Liver (tissue), 10 donors: ENCODE measurements at places on chromosomes 2 and 18.

DNA sequence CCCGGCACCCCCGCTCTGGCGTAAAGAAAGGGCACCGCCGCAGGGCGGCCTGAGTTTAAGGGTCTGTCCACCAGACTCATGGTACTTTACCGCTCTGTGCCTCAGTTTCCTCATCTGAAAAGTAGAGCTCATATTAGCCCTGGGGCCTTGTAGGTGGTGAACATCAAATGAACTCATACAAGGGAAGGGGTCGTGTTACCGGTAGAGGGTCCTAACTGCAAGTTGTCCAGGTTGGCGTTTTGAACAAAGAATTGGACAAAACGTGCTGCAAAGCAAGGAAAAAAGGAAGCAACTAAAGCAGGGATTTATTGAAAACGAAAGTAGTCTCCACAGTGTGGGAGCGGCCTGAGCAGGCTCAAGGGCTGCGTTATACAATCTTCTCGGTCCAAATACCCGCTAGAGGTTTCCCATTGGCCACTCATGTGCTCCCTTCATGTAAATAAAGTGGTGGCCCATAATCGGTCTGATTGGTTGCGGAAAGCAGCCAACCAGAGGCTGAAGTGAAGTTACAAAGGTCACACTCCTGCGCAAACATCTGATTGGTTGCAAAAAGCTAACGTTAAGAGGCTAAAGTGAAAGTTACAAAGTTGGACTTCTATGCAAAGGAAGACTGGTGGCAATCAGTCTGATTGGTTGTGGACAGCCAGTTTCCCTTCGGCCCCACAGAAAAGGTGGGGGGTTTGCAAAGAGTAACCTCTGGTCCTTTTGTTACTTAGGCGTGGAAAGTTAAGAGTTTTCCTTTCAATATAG lies 80.7 kb upstream of the LDLRAD4 start:
- peaks cover 3% of the 10 kb centered on the region for H3K4me1 ChIP-seq
- no peaks in the 10 kb centered on the region for H3K36me3 ChIP-seq
- DNase-seq, result no peak
- H3K27me3 ChIP-seq, result no peaks in the 10 kb centered on the region
- peak overlapping the region; percentile 97 for H3K27ac ChIP-seq

GRCh38 chr2:82124629-82125028 lies 1820.1 kb upstream of the LRRTM1 start:
- H3K36me3 ChIP-seq, result no peaks in the 10 kb centered on the region
- H3K4me3 ChIP-seq, result no peak overlapping the region
- DNase-seq, result no peak
- no peaks in the 10 kb centered on the region for H3K4me1 ChIP-seq
- H3K27me3 ChIP-seq, result peaks cover 3% of the 10 kb centered on the region
- H3K27ac ChIP-seq, result no peak overlapping the region

DNA sequence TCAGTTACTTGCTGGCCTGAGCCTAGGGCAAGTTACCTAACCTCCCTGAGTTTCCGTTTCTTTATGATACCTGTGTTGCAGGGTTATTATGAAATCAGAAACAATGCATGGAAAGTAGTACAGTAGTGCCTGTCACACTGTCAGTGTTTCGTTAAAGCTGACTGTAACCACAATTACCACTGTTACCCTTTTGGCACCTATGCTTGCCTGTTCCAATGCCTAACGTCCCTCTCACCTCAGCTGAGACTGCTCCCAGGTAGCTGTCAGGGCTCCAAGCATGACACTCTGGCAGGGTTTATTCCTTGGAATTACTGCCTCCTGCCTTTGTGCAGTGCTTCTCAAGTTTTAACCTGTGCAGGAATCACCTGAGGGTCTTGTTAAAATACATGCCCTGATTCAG lies 135.2 kb upstream of the RBMS1 start:
- H3K4me3 ChIP-seq, result no peak overlapping the region
- no peaks in the 10 kb centered on the region for H3K27me3 ChIP-seq
- no peak for DNase-seq
- H3K27ac ChIP-seq, result no peak overlapping the region
- H3K4me1 ChIP-seq, result no peaks in the 10 kb centered on the region

DNA sequence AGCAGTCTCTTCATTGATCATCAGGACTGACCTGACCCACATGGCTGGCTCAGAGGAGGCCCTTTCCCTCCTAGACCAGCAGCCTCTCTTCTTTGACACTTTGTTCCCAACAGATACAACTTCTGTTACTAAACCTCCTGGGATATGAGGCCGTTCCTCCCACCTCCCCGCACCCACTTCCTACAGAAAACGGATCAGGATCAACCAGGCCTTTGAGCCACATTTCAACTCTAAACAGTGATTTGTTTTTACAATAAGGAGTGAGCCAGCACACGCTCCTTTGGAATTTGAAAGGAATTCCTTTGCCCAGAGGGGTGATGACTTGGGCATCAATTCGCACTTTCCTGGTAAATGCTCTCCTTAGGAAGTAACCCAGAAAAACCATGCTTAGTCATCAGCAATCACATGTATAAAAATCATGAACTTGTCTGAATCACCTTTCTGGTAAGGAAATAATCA lies 180.4 kb downstream of the FAM124B start:
- H3K36me3 ChIP-seq, result no peaks in the 10 kb centered on the region
- H3K4me3 ChIP-seq, result no peak overlapping the region
- H3K27me3 ChIP-seq, result no peaks in the 10 kb centered on the region
- H3K27ac ChIP-seq, result no peak overlapping the region
- no peaks in the 10 kb centered on the region for H3K4me1 ChIP-seq

DNA sequence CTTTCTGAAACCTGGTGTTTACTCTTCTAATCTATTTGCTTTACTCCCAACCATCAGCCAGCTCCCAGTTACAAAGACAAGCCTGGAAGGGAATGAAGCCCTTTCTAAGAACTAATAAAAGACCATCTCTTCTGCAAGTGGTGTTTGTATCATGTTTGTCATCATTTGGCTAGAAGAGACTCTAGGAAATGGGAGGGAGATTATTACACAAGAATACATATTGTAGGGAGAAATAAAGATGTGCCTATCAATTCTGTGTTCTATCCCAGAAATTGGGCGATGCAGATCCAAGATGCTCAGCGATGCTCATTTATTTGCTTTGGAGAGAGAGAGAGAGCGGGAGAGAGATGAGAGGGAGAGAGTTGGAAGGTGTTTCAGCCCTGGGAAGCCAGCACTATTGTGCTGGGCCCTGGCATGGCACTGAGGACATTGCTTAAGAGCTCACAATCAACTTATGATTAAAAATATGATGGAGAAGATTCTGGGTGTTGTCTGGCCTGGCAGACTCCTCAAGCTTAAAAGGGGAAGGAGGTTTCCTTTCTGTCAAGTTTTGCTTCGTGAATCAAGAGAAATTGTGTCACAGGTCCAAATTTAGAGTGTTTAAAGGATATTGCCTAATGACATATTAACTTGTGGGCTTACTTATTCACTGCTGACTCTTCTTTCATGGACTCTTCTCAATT lies 41.8 kb upstream of the AFF3 start:
- H3K4me1 ChIP-seq, result no peaks in the 10 kb centered on the region
- no peaks in the 10 kb centered on the region for H3K27me3 ChIP-seq
- DNase-seq, result no peak
- H3K4me3 ChIP-seq, result no peak overlapping the region
- H3K36me3 ChIP-seq, result no peaks in the 10 kb centered on the region
- H3K27ac ChIP-seq, result no peak overlapping the region

GRCh38 chr2:20217041-20217970 lies 7.6 kb downstream of the SDC1 start:
- no peaks in the 10 kb centered on the region for H3K27me3 ChIP-seq
- no peak for DNase-seq
- peaks cover 86% of the 10 kb centered on the region for H3K4me1 ChIP-seq
- H3K27ac ChIP-seq, result peak overlapping the region; percentile 98
- no peak overlapping the region for H3K4me3 ChIP-seq

DNA sequence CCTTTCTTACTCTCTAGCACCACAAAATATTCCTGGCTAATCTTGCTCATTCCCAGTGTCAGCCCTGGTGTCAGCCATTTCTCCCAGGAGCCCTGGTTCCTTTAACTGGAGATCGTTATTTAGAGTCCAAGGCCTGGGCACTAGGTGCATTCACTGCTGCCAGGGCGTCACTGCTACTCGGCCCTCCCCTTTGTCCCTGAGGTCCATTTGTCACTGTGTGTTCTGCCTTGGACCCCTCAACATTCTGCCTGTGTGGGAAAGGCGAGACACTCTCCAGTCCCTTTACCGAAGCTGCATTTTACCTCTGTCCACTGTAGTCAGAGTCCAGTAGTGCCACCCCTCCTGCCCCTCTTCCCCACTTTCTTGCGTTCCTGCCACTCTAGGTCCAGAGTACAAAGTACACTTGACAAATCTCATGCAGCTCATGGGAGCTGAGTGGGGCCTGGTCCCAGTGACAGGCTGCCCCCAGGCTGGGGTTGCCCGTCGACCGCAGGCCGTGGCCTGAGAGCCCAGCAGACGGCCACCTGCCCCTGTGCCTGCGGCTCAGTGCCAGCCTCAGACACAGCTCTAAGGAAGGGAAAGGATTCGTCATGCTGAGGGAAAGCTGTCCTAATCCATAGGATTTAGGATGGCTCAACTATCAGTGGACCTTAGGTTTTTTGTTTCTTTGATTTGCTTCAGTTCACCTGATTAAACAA lies 52.1 kb downstream of the COPS8 start:
- H3K36me3 ChIP-seq, result no peaks in the 10 kb centered on the region
- H3K4me1 ChIP-seq, result no peaks in the 10 kb centered on the region

DNA sequence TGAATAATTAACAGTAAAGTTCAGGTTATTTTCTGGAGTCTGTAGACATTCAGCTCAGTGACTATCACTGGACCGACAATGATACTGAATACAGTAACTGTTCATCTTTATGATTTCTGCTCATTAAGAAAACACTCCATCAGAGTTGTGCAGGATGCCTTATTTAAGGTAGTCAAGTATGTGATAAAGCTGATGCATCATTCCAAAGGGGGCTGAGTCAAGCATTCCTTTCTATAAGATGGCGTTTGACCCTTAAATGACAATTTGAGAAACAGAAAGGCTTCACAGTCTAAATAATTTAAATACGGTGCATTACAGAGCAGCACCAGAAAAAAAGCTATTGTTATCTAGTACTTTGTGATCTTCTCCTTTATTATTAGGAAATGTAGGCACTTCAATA lies 131.1 kb downstream of the CDH2 start:
- H3K27me3 ChIP-seq, result no peaks in the 10 kb centered on the region
- H3K27ac ChIP-seq, result no peak overlapping the region
- peaks cover 8% of the 10 kb centered on the region for H3K4me1 ChIP-seq

- H3K27me3 ChIP-seq, result no peaks in the 10 kb centered on the region
- no peak overlapping the region for H3K4me3 ChIP-seq
- no peaks in the 10 kb centered on the region for H3K36me3 ChIP-seq
- peak; percentile 32 for DNase-seq
- H3K4me1 ChIP-seq, result peaks cover 7% of the 10 kb centered on the region
Observed at GRCh38 chr2:128446874-128447537, 128.3 kb upstream of the HS6ST1 start.

DNA sequence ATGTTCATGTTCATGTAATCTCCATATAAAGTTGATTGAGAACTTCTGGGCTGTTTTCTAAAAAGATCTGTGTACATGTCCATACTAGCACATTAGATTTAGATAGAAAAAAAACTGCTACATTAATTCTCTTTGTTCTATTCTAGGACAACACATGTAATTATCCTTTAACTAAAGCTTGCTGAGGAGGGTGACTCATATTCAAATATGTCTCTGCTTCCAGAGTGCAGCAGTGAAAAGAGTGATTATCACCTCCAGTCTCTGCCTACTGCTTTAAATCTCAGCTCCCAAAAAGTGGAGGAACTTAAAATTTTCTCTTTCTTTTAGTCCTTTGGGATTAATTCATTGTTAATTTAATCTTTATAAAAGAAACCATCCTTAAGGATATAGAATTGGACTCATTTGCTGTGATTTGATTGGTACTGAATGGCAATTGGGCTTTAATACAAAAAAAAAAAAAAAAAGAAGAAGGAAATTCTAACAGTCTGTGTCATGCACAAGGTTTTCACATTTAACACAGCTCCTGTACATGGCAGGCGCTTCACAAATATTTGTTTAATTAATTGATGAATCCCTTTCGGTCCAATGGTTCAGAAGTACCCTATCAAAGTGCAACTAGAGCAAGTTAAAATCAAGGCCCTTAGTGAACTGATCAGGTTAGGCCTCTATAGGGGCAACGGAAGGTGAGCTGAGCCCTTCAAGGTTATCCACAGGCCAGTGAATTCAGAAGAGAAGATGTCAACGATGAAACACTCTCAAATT lies 214.0 kb upstream of the KCNJ3 start:
- peaks cover 10% of the 10 kb centered on the region for H3K4me1 ChIP-seq
- H3K4me3 ChIP-seq, result no peak overlapping the region
- no peak overlapping the region for H3K27ac ChIP-seq
- H3K36me3 ChIP-seq, result no peaks in the 10 kb centered on the region
- no peaks in the 10 kb centered on the region for H3K27me3 ChIP-seq

- H3K4me3 ChIP-seq, result no peak overlapping the region
- no peak overlapping the region for H3K27ac ChIP-seq
- no peaks in the 10 kb centered on the region for H3K36me3 ChIP-seq
- H3K27me3 ChIP-seq, result no peaks in the 10 kb centered on the region
- no peak for DNase-seq
Observed at GRCh38 chr2:42249887-42250286, 80.7 kb downstream of the EML4 start.

- no peaks in the 10 kb centered on the region for H3K27me3 ChIP-seq
- H3K4me1 ChIP-seq, result peaks cover 30% of the 10 kb centered on the region
- no peak overlapping the region for H3K27ac ChIP-seq
- no peak overlapping the region for H3K4me3 ChIP-seq
Observed at GRCh38 chr18:46073474-46074331, 1.6 kb upstream of the PSTPIP2 start.

DNA sequence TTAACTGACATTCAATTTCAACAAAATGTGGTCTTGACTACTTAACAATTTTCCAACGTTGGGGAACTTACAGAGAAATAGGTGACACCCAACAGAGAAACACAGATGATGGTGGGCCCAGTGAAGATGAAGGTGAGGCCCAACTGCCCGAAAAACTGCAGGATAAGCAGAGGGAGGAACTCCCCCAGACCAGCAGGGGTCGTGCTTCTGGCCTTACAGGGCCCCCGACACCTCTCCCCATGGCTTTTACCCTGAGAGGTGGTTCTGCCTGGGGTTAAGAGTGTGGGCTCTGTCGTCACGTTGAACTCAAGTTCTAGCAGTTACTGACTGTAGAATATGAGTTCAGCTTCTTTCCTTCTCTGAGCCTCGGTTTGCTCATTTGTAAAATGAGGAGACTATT lies 119.5 kb upstream of the SMIM21 start:
- H3K36me3 ChIP-seq, result no peaks in the 10 kb centered on the region
- no peaks in the 10 kb centered on the region for H3K27me3 ChIP-seq
- no peak overlapping the region for H3K4me3 ChIP-seq
- no peak overlapping the region for H3K27ac ChIP-seq

GRCh38 chr18:77369644-77370043 lies 120.0 kb downstream of the GALR1 start:
- no peaks in the 10 kb centered on the region for H3K36me3 ChIP-seq
- no peak for DNase-seq
- H3K27ac ChIP-seq, result no peak overlapping the region
- H3K27me3 ChIP-seq, result no peaks in the 10 kb centered on the region
- H3K4me3 ChIP-seq, result no peak overlapping the region

GRCh38 chr18:5532066-5532465 lies 11.7 kb downstream of the EPB41L3 start:
- H3K4me3 ChIP-seq, result no peak overlapping the region
- H3K27ac ChIP-seq, result no peak overlapping the region
- no peaks in the 10 kb centered on the region for H3K4me1 ChIP-seq
- no peaks in the 10 kb centered on the region for H3K36me3 ChIP-seq
- DNase-seq, result no peak
